ENCODE measurements at places on chromosomes 2 and 18. TPM values are rescaled to one million over a fixed set of nuclear protein-coding genes. Genes with fewer than 3 reads are reported as not detected.

DNA sequence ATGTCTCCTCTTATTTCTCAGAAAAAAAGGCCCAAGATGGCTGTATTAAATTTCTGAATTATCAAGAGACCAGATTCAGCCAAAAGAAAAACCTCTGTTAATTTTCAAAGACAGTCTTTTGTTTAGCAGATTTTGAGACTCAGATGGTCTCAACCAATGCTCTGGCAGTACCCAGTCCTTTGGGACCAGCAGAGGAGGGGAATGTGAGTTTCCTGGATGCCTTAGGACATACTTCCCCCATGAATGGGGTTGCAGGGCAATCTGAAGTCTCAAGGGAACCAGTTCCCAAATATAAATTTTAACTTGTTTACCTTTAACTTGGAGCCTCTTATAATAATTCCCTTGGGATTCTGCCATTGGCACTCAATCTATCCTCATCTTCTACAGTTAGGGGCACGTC lies 107.8 kb upstream of the ZNF521 start:
- no peak overlapping the region for H3K27ac ChIP-seq
- no peaks in the 10 kb centered on the region for H3K27me3 ChIP-seq
- no peaks in the 10 kb centered on the region for H3K36me3 ChIP-seq
- H3K4me3 ChIP-seq: no peak overlapping the region
- peaks cover 6% of the 10 kb centered on the region for H3K4me1 ChIP-seq
- DNase-seq: no peak

- peaks cover 7% of the 10 kb centered on the region for H3K4me1 ChIP-seq
- H3K27me3 ChIP-seq: no peaks in the 10 kb centered on the region
- H3K36me3 ChIP-seq: no peaks in the 10 kb centered on the region
- peak overlapping the region; percentile 27 for H3K27ac ChIP-seq
Observed at GRCh38 chr18:41320100-41320499, 634.9 kb upstream of the PIK3C3 start.

GRCh38 chr18:77648411-77648810 lies 398.8 kb downstream of the GALR1 start:
- H3K4me1 ChIP-seq: no peaks in the 10 kb centered on the region
- H3K27ac ChIP-seq: no peak overlapping the region
- no peaks in the 10 kb centered on the region for H3K36me3 ChIP-seq

DNA sequence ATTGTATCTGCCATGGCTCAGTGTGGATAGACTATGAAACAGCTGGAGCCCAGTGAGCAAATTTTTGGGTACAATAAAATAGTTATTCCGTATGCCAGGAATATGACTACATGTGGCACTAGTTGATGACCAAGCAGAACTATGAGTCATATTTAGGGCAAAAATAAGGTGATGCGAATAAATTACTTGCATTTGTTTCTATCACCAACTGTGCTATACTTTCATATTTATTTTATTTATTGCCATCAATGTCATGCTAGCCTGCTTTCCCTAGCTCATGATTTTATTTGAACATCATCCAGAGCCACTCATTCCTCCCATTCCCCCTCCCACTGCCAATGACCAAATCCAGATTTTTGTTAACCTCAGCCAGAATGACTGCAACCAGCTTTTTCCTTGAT lies 13.3 kb upstream of the FAP start:
- no peaks in the 10 kb centered on the region for H3K36me3 ChIP-seq
- no peak overlapping the region for H3K27ac ChIP-seq
- H3K27me3 ChIP-seq: no peaks in the 10 kb centered on the region
- H3K4me1 ChIP-seq: no peaks in the 10 kb centered on the region
- no peak overlapping the region for H3K4me3 ChIP-seq

DNA sequence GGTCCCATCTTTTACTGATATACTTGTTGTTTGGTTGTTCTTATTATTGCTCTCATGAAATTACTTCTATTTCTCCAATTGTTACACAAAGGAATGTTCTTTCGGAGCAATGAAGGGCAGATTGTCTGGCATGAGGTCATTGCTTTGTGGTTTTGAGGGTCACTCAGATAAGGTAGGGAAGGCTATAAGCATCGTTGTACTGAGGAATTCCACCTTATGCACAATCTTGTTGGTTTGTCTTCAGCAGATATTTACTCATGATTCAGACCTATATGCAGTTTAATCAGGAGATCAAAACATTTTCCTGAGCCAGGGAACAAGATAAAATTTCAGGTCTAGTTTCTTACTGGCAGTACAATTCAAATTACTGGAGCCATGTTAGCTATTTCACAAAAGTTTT lies 163.0 kb upstream of the SPHKAP start:
- no peak for DNase-seq
- no peaks in the 10 kb centered on the region for H3K36me3 ChIP-seq
- H3K4me1 ChIP-seq: no peaks in the 10 kb centered on the region
- H3K4me3 ChIP-seq: no peak overlapping the region
- no peak overlapping the region for H3K27ac ChIP-seq
- H3K27me3 ChIP-seq: no peaks in the 10 kb centered on the region

- peak; percentile 64 for DNase-seq
- no peak overlapping the region for H3K4me3 ChIP-seq
- H3K36me3 ChIP-seq: no peaks in the 10 kb centered on the region
- H3K4me1 ChIP-seq: no peaks in the 10 kb centered on the region
- H3K27me3 ChIP-seq: no peaks in the 10 kb centered on the region
Observed at GRCh38 chr18:23077493-23078256, 57.6 kb upstream of the CABLES1 start.

GRCh38 chr2:145655165-145655765 lies 1135.3 kb upstream of the ZEB2 start:
- H3K27me3 ChIP-seq: no peaks in the 10 kb centered on the region
- H3K27ac ChIP-seq: no peak overlapping the region
- no peak overlapping the region for H3K4me3 ChIP-seq
- no peaks in the 10 kb centered on the region for H3K36me3 ChIP-seq

- peaks cover 7% of the 10 kb centered on the region for H3K4me1 ChIP-seq
- no peak for DNase-seq
- no peaks in the 10 kb centered on the region for H3K27me3 ChIP-seq
- no peak overlapping the region for H3K4me3 ChIP-seq
- H3K27ac ChIP-seq: no peak overlapping the region
- H3K36me3 ChIP-seq: no peaks in the 10 kb centered on the region
Observed at GRCh38 chr2:241857041-241857541, 1.6 kb downstream of the PDCD1 start.

GRCh38 chr18:68427951-68428401 lies 286.9 kb downstream of the TMX3 start:
- no peaks in the 10 kb centered on the region for H3K36me3 ChIP-seq
- no peak overlapping the region for H3K27ac ChIP-seq
- DNase-seq: peak; percentile 17
- H3K27me3 ChIP-seq: no peaks in the 10 kb centered on the region

GRCh38 chr2:55231546-55232083 lies 478 bp downstream of the CLHC1 start:
- H3K4me1 ChIP-seq: peaks cover 14% of the 10 kb centered on the region
- H3K36me3 ChIP-seq: no peaks in the 10 kb centered on the region
- no peak for DNase-seq

DNA sequence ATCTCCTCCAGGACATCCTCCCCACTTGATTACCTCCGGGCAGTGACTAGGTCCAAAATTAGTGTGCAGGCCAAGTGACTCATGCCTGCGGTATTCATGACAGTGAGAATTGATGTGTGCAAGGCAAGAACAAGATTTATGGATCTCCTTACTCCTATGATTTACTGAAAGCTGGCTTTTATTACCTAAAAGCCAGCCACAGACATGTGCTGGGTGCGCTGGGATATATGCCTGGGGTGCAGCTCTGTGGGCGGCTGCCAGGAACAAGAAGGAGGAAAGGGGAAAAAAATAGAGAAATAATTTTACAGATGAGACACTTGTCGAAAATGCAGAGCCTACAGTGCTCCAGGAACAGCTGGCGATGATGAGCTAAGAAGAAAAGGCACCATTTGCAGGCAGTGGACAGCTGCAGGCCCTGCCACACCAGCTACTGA lies 359.3 kb downstream of the CMPK2 start:
- peak; percentile 27 for DNase-seq
- H3K27me3 ChIP-seq: no peaks in the 10 kb centered on the region
- no peaks in the 10 kb centered on the region for H3K36me3 ChIP-seq
- H3K4me1 ChIP-seq: peaks cover 8% of the 10 kb centered on the region

The LRP2 gene
- 33.8 TPM for total RNA-seq

The GCG gene
- 21.1 TPM for total RNA-seq

The RAX gene
- not detected for total RNA-seq

The OR6B2 gene
- total RNA-seq: not detected

The PKDCC gene
- 339 TPM for total RNA-seq
